ENCODE measurements at places on chromosomes 5 and 9. TPM values are rescaled to one million over a fixed set of nuclear protein-coding genes. Genes with fewer than 3 reads are reported as not detected.

- no peak overlapping the region for H3K4me3 ChIP-seq
- no peaks in the 10 kb centered on the region for H3K36me3 ChIP-seq
- no peaks in the 10 kb centered on the region for H3K27me3 ChIP-seq
- no peak for DNase-seq
- H3K27ac ChIP-seq = no peak overlapping the region
Measured at GRCh38 chr9:94490465-94490864, 64.4 kb upstream of the PCAT7 start.

The MVB12B gene
- total RNA-seq = 5.7 TPM

DNA sequence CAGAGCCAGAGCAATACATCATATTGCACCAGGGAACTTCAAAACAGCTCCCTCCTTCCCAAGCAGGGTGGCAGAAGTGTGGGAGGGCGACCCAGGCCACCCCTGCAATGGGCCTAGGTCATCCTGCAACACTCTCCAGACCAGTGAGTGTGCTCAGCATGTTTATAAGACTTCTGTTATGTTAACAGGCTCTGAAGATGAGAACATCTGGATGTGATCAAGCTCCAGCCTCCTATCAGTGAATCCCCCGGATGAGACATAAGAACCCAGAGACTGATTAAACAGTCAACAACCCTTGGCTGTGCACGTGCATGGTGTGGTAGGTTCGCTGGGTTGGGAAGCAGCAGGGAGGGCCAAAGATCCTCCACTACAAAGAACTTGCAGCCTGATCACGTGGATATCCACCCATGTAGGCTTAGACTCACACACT, 63.3 kb downstream of the ABCA1 start:
- no peak overlapping the region for H3K4me3 ChIP-seq
- no peak overlapping the region for H3K27ac ChIP-seq
- H3K27me3 ChIP-seq = no peaks in the 10 kb centered on the region
- peaks cover 58% of the 10 kb centered on the region for H3K4me1 ChIP-seq
- no peaks in the 10 kb centered on the region for H3K36me3 ChIP-seq
- DNase-seq = no peak

The TMC1 gene
- total RNA-seq = 0.31 TPM

DNA sequence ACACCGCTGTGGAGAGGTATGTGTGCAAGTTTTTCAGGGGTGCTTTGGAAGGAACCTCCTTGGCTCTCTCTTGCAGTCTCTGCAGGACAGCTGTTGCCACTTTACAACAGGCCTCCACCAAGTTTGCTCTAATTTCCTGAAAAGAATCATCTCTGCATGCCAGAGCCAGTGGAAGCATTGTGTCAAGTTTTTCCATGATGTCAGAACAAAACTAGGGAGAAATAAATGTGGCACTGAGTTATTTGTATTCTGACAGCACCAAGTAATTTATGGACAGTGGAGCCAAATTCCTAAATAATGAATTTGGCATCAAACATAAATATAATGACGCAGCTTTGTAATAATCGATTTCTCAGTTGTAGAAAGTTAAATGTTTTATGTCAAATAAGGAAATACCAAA, 146.9 kb downstream of the KIAA0825 start:
- no peaks in the 10 kb centered on the region for H3K4me1 ChIP-seq
- no peaks in the 10 kb centered on the region for H3K27me3 ChIP-seq
- no peaks in the 10 kb centered on the region for H3K36me3 ChIP-seq
- no peak for DNase-seq
- no peak overlapping the region for H3K4me3 ChIP-seq

The IFNA13 gene
- not detected for total RNA-seq

- H3K4me3 ChIP-seq = no peak overlapping the region
- no peak overlapping the region for H3K27ac ChIP-seq
- H3K36me3 ChIP-seq = peaks cover 3% of the 10 kb centered on the region
- no peak for DNase-seq
- no peaks in the 10 kb centered on the region for H3K27me3 ChIP-seq
Measured at GRCh38 chr9:132008184-132008803, 71.4 kb downstream of the MED27 start.

The SPATA31C1 gene
- total RNA-seq = not detected

- H3K36me3 ChIP-seq = peaks cover 6% of the 10 kb centered on the region
- DNase-seq = no peak
- peaks cover 18% of the 10 kb centered on the region for H3K27me3 ChIP-seq
- H3K4me1 ChIP-seq = peaks cover 59% of the 10 kb centered on the region
Measured at GRCh38 chr5:150780816-150781221, 2.3 kb downstream of the SMIM3 start.

GRCh38 chr5:177353093-177353492, 1.6 kb upstream of the LMAN2 start:
- peaks cover 10% of the 10 kb centered on the region for H3K36me3 ChIP-seq
- no peak overlapping the region for H3K27ac ChIP-seq
- no peak for DNase-seq
- H3K4me1 ChIP-seq = peaks cover 25% of the 10 kb centered on the region

GRCh38 chr9:134327671-134328231, 1.5 kb downstream of the RXRA start:
- no peaks in the 10 kb centered on the region for H3K36me3 ChIP-seq
- H3K4me1 ChIP-seq = peaks cover 37% of the 10 kb centered on the region
- no peak overlapping the region for H3K27ac ChIP-seq

The PRDM9 gene
- not detected for total RNA-seq

GRCh38 chr5:35954175-35954574, 15.8 kb upstream of the CAPSL start:
- peaks cover 26% of the 10 kb centered on the region for H3K27me3 ChIP-seq
- H3K4me3 ChIP-seq = no peak overlapping the region
- no peaks in the 10 kb centered on the region for H3K4me1 ChIP-seq

The SPINK5 gene
- 8.4 TPM for total RNA-seq

GRCh38 chr9:126906091-126906490, 8.5 kb upstream of the RALGPS1 start:
- H3K27me3 ChIP-seq = peaks cover 4% of the 10 kb centered on the region
- no peak for DNase-seq
- H3K4me3 ChIP-seq = no peak overlapping the region
- H3K4me1 ChIP-seq = peaks cover 9% of the 10 kb centered on the region
- H3K27ac ChIP-seq = no peak overlapping the region

The MYOZ3 gene
- total RNA-seq = 11.6 TPM

GRCh38 chr5:26805076-26805475, 233.3 kb downstream of the CDH9 start:
- DNase-seq = no peak
- peaks cover 17% of the 10 kb centered on the region for H3K36me3 ChIP-seq
- H3K4me1 ChIP-seq = no peaks in the 10 kb centered on the region
- H3K27ac ChIP-seq = no peak overlapping the region
- H3K27me3 ChIP-seq = no peaks in the 10 kb centered on the region
- no peak overlapping the region for H3K4me3 ChIP-seq

The BTNL8 gene
- 0.96 TPM for total RNA-seq

DNA sequence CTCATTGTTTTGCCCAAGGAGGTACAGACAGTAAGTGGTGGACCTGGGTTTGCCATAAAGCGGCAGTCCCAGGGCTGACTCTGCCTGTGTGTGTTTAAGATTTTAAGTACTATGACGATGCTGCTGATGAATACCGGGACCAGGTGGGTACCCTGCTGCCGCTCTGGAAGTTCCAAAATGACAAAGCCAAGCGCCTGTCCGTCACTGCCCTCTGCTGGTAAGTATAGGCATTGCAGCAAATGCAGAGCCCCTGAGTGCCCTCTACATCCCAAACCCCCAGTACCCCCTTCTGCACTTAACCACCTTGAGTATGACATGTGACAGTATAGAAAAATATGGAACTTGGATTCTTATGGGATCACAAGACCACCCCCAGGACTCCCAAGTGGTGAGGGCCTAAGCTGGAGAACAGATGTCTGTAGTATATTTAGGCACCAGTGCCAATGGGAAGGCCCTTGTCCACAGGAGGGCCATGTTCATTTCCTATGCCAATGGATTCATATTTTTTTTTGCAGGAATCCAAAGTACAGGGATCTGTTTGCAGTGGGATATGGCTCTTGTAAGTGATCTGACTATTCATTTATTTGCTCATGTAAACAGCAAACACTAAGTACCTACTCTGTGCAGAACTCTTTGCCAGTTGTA, 22.0 kb downstream of the ENHO start:
- no peak overlapping the region for H3K4me3 ChIP-seq
- no peak overlapping the region for H3K27ac ChIP-seq
- peaks cover 4% of the 10 kb centered on the region for H3K27me3 ChIP-seq

The TMEM174 gene
- total RNA-seq = not detected

The MRPL50 gene
- total RNA-seq = 19.6 TPM
